ENCODE measurements at places on chromosomes 7 and 10.

DNA sequence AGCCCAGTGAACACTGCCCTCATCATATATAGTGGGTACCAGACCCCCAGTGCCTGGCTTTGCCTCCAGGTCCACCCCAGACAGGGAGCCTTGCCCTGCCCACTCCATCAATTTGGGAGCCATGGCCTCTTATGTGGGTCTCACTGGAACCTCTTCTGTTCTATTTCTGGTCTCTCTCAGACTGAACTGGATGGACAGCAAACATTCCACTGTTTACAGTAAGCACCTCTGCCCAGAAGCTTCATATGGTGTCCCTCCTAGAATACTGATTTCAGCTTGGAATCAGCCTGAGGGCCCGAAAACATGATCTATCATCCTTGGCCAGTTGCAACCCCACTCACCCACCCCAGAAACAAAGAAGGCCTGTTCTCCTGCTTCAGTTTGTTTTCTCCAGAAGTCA, 81.0 kb upstream of the SLF2 start:
- no peak for DNase-seq

DNA sequence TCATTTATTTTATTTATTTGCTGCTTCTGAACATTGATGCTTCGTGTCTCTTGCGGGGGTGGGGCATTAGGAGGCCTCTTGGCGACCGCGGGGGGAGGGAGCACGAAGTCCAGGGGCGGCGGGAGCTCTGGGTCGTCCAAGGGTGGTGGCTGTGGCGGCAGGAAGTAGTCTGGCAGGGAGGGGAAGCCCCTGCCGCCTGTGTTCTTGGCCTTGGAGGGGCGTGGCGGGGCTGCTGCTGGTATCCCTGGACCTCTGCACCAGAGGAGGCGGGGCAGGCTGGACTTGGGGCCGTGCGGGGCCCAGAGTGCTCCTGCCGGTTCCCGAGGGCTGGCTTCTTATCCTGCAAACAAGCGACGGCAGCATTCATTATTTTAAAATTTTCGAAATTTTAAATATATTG, 70.5 kb upstream of the ABI1 start:
- no peak for DNase-seq

GRCh38 chr10:75469006-75469616, 37.7 kb downstream of the LRMDA start:
- no peak for DNase-seq

DNA sequence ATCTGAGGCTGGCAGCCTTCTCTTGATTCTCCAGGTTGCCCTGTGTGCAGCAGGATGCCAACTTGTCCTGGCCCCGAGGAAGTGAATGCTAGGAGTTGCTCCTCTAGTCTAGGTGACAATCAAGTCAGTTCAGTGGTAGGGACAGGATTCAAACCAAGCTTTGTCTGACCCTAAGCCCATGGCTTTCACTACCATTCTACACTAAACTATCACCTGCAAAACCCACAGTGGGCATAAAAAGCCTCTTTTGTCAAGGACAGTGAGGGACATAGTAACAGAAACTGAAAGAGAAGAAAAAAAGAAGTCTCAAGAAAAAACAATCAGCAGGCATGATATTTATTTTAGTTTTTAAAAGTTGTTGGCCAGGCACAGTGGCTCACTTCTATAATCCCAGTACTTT, 33.5 kb downstream of the KCNMA1 start:
- DNase-seq, result no peak

DNA sequence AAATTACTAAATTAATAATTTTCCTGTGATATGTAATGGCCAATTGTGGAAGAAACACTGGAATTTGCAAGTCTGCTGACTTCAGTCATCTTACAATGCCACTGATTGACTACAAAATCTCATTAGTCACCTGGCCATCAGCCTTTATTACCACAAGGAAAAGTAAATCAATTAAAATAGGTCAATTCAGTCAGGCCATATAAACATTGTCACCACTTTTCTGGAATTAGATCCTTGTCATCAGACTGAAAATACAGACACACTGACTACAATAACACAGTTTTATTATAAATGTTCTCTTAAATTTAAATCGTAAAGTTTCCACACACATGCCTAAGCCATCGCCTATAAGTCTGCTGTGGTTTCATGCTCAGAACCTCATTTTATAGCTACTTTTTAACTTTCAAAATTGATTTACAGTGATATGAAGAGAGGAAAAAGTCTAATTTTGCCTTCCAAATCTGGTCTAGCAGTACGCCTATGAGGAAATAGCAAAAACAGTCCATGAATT, 54.2 kb downstream of the RTKN2 start:
- no peak for DNase-seq

GRCh38 chr7:30285536-30286284, 1.3 kb downstream of the ZNRF2 start:
- no peak for DNase-seq

Measured in NCI-H510A treated with DMSO at 0.1 percent for 48 hours (cell line).